ENCODE measurements at places on chromosomes 1 and 21.

DNA sequence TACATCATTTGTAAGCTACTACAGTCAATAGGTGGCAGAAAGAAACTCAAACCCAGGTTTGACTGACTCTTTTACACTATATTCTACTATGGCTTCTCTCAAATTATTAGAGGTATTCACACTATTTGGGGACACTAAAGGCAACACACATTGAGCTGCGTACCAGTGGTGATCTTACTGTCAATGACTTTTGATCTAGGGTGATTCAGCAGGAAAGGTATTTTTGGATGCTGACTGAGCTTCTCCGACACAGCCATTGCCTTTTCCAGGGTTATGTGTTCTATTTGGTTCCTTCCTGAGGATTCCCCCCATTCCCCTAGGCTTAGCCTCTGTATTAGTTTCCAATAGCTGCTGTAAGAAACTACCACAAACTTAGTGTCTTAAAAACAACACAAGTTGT is 73.2 kb upstream of the JAK1 start:
- DNase-seq, result no peak

DNA sequence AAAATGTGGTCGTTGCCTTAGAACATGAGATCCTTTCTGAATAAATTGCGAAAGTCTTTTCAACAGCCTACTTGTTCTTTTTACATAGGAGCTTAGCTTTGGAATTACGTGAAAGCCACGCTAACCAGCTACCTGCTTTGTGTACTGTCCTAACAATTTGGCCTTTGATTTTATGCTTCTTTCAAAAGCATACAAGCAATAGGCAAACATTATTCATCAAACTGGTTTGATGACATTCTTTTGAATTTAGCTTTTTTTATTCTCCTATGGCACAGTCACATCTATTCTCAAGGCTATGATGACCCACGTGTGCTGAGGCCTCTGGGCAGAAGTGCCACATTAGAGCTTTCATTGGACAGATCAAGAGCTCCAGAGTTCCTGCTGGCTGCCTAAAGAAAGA is 178.0 kb upstream of the DPT start:
- no peak for DNase-seq

DNA sequence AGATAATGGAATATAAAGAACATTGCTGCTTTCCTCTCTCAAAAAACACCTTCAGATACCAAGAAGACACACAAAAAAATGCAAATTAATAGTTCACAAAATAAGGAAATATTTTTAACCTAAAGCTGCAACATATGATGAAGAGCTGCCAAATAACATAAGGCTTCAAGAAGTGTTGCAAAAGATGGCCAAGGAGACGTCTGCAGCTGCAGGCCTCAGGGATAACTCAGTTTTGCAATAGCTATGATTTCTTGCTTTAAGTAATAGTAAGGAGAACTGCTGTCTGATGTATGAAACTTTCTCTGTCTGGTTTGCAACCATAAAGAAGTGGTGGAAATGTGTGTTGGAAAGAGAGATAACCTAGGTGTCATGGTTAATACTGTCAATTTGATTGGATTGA is 1237.5 kb downstream of the MRPL39 start:
- DNase-seq, result no peak

DNA sequence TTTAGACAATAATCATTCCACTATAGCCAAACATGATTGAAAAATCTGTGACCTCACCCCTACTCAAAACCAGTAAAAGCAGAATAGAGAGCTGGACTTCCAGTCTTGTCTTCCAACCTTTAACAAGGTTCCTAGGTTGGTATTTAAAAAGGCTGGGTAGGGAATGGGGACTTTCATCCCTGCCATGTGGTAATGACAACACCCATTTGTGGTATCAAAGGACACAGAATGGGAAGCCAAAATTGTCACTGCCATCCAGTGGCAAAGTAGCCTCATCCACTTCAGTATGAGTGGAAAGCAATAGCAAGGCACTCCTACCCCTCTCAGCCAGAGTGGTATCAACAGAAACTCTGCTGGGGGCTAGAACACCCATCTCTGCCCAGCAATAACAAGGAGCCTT is 33.9 kb downstream of the UCHL5 start:
- no peak for DNase-seq

DNA sequence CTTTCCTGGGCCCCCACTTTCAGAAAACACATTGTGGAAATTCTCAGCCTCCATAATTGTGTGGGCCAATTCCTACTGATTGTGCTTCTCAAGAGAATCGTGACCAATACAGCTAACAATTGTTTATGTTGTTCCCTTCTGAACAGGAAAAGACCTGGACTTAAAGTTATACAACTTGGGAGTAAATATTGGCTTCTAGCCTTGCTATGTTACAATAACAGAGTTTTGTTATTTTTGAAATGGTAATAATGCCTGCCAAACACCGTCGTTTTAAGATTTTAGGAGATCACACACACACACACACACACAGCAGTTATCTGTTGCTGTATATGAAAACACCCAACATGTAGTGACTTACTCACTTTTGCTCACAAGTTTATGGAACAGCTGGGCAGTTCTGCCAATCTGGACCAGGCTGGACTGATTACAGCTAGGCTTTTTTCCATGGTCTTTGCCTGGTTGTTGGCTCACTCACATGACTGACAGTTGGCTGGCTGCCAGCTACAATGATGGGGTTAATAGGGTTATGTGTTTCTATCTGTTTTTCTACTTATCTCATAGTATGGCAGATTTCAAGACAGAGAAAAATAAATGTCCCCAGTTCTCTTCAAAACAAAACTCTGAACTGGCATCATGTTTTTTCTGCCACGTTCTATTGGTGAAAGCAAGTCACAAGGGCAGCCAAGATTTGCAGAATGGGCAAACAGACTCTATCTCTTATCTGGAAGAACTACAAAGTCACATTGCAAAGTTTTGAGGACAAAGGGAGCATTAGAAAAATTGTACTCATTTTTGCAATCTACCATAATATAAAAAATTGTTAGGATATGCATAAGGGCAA is 447.5 kb downstream of the NEGR1 start:
- no peak for DNase-seq

DNA sequence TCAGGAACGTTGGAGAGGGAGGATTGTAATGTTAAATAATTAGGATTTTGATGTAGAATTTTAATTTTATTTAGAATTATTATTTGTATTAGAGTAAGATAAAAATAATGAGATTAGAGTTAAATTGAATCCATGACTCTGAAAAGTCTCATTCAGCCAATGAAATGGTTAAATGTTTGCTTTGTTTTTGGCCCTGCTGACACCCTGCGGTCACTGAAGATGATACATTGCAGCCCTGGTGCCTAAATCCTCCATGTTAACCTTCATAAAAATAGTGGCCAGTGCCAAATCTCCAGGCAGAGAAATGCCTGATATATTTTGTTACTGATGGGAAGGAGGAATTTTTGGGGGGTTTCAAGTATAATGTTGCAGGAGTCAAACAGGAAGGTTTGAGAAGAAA is 27.3 kb upstream of the RLF start:
- DNase-seq, result no peak

GRCh38 chr1:178847396-178847849 is 23.5 kb downstream of the ANGPTL1 start:
- no peak for DNase-seq

GRCh38 chr1:212179394-212180076 is 105.7 kb upstream of the PPP2R5A start:
- no peak for DNase-seq

DNA sequence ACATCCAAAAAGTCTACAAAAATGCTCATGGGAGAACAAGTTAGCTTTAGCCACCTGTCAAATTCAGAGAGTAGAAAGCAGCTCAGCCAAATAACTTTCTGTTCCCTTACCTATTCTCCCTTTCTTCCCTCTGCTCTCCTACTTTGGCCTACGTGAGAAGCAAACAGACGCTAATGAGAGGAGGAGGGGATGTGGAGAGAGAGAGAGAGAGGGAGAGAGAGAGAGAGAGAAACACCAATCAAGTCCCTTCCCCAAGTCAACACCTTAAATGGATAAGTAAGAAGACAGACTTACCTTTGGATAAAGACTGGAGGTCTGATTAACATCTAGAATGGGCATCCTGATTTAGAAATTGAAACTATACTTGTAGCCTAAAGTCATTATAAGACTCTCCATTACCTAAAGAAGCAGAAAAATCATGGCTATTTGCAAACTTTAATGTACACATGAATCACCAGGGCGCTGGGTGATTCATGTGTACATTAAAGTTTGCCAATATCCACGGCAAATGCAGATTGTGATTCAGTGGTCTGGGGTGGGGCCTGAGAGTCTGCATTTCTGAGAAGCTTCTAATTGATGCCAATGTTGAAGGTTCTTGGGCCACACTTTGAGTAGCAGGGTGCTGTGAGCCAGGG is 13.1 kb upstream of the DUSP12 start:
- no peak for DNase-seq

- DNase-seq, result no peak
Observed at GRCh38 chr1:167789501-167789900, 67.7 kb downstream of the MPZL1 start.

DNA sequence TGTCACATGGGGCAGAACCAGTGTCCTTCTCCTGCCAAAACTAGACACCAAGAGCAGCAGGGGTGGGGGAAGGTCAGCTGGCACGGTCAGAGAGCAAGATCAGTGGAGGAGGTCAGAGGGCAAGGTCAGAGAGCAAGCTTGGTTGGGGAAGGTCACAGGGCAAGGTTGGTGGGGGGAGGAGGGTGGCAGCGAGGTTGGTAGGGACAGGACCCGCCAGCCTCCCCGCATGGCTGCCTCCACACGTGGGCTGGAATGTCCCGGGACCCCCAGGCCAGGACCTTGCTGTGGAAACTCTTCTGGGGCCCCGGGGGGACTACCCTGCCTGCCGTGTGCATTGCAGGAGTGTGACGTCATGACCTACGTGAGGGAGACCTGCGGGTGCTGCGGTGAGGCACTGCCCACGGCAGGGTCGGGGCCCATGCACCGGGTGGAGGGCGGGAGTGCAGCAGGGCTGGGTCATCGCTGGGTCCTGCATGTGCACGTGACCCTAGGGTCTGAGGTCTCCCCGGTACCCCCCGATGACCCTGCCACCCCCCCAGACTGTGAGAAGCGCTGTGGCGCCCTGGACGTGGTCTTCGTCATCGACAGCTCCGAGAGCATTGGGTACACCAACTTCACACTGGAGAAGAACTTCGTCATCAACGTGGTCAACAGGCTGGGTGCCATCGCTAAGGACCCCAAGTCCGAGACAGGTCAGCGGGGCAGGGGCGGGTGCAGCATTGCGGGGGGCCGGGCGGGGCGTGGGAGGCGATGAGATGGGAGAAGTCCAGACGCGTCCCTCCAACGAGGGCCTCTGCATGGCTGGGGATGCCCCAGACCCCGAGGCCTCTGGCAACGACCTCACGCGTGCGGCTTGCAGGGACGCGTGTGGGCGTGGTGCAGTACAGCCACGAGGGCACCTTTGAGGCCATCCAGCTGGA is 27.3 kb downstream of the COL6A2 start:
- DNase-seq, result peak; percentile 17

DNA sequence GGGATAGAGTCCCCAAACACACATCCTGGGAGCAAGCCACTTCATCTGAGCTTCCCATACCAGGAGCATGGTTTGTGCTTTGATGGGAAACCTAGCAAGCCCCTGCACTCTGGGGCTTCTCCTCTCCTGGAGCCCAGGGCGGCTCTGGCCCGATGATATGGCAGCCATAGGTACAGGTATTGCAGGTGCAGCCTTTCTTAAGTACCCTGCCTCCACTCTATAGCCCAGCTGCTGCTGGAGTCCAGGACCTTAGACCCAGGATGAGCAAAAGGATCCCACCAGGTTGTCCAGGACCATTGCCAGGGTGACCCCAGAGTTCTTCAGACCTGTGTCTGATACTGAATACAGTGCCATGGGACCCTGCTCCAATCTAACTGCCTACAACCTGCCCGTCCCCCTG is 4.2 kb downstream of the C1orf226 start:
- no peak for DNase-seq

DNA sequence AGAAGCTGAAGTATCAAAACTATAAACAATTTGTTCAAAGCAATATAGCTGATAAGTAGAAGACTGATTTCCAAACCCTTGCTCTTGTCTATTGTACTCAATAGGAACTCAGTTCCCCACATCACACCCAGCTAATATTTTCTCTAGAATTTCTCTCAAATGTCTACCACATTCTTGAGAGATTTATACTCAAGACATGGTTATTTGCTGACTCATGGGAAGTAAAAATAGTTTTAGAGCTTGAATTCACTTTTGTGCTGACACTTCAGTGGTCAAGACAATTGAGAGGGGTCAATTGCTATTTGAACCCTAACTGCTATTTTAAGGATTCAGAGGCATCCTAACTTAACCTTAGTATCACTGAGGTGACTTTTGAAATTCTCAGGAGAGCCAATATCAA is 99.0 kb downstream of the TNNI3K start:
- no peak for DNase-seq

- no peak for DNase-seq
Observed at GRCh38 chr1:181090641-181091126, 2.2 kb downstream of the IER5 start.

DNA sequence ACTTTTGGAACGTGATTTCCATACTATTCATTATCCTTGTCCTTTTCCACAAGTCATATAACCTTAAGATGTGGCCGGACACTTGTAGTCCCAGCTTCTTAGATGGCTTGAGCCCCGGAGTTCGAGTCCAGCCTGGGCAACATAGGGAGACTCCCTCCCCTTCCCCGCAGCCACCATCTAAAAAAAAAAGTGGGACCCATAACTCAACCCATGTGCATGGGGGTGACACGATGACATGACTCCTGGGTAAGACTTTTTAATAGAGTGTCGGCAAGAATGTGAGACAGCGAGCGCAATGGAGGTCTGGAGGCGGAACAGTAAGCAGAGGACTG is 25.7 kb downstream of the MIA3 start:
- no peak for DNase-seq

DNA sequence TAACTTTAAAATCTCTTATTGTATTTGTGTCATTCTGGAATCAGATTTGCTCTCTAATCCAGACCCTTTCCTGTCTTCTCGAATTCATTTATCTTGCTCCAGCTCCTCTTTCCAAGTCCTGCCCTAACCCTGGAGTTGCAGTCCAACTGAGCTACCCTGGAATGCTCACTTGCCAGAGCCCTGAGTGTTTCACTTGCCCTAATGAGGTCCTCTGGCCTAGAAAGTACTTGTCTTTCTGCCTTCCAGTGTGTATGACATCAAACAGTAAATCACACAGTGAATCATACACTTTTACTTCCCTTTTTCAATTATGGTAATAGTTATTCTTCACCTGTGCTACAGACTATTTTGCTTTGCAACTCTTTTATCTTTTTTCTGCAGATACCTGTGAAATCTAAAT is 96.9 kb downstream of the NEK7 start:
- DNase-seq, result no peak

GRCh38 chr1:237211031-237211430 is 169.0 kb downstream of the RYR2 start:
- no peak for DNase-seq

GRCh38 chr1:47622776-47623556 is 185.1 kb downstream of the FOXD2 start:
- no peak for DNase-seq

- DNase-seq, result no peak
Observed at GRCh38 chr1:234932106-234932505, 196.5 kb downstream of the TOMM20 start.

DNA sequence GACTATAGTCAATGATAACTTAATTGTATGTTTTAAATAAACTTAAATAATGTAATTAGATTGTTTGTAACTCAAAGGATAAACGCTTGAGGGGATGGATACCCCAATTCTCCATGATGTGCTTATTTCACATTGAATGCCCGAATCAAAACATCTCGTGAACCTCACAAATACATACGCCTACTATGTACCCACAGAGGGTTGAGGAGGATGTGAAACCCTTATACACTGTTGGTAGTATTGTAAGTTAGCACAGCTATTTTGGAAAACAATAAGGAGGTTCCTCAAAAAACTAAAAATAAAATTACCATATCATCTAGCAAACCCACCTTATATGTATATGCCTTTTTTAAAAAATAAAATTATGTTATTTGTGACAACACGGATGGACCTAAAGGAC is 198.6 kb downstream of the MRPL39 start:
- no peak for DNase-seq

Data from omental fat pad (tissue), 4 donors.